ELF-1 (cell line): ENCODE measurements at places on chromosomes 1 and 21.

- no peak for DNase-seq
Measured at GRCh38 chr1:50106095-50106761, 2.5 kb upstream of the ELAVL4 start.

DNA sequence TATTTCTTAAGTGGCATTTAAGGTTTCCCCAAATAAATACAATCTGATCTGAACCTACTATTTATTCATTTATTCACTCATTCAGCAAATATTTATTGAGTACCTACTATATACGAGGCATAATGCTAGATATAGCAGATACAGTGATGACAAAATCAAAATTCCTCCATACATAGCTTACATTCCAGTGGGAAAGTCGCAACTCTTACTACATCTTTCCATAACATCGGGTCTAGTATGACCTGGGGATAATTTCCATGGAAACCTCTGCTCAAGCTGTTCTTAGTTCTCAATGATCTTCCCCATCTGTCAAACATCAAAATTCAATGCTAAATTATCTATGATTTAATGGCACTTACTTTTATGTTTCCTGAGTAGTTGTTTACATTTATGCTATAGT is 70.8 kb upstream of the PRKACB start:
- DNase-seq, result no peak

- DNase-seq, result no peak
Measured at GRCh38 chr1:58762806-58763205, 21.0 kb downstream of the JUN start.

DNA sequence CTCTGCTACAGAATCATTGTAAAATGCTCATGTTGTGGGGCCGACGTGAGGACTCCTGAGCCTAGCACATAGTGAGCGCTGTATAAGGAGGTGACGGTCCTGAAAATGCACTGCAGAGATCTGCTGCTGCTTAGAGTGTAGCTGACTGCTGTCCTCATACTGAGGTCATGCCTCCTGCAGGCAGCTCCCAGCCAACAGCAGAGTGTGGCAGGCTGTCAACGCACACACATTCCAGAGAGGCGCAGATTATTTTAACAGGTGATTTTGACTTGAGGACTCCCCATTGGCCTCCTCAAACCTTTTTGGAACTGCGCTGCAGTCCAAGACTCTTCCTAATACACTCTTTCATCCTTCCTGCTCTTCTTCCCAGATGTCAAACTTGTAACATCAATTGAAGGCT is 119.8 kb upstream of the KCNJ6 start:
- peak; percentile 20 for DNase-seq

GRCh38 chr21:29896884-29897283 is 42.9 kb downstream of the GRIK1 start:
- no peak for DNase-seq

- no peak for DNase-seq
Measured at GRCh38 chr21:44735821-44736220, 24.4 kb upstream of the TSPEAR start.

DNA sequence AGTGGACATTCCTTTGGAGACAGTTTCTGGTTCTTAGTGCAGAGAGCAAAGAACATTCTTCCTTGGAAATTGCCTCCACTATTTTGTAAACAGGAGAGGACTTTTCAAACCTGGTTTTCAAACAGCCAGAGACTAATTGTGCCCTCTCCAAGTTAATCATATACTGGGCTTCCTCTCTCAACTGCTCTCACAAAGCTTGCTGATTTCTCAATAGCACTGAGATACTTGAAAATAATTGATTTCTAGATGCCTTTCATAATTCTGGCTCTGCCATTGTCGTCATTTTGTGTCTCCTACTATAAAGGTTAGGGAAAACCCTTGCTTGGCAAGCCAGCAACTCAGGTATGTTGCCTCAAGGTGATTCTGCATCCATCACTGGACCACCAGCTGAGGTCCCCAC is 56.0 kb downstream of the KCNJ15 start:
- DNase-seq, result no peak

DNA sequence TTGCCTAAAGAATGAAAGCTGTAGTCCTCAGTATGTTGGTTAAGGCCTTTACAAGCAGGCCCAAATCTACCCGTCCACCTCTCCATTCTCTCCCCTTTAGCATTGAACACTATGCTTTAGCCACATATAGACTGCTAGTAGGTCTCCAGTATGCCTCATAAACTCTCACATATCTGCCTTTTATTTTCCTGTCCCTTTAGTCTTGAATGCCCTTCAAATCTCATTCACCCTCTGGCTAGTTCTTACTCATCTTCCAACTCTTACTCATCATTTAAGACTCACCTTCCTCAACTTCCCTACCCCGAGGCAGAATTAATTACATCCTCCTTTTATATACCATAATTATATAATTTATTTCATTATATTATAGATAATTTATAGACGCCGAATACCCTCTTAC is 78.7 kb upstream of the TSPAN2 start:
- DNase-seq, result no peak

DNA sequence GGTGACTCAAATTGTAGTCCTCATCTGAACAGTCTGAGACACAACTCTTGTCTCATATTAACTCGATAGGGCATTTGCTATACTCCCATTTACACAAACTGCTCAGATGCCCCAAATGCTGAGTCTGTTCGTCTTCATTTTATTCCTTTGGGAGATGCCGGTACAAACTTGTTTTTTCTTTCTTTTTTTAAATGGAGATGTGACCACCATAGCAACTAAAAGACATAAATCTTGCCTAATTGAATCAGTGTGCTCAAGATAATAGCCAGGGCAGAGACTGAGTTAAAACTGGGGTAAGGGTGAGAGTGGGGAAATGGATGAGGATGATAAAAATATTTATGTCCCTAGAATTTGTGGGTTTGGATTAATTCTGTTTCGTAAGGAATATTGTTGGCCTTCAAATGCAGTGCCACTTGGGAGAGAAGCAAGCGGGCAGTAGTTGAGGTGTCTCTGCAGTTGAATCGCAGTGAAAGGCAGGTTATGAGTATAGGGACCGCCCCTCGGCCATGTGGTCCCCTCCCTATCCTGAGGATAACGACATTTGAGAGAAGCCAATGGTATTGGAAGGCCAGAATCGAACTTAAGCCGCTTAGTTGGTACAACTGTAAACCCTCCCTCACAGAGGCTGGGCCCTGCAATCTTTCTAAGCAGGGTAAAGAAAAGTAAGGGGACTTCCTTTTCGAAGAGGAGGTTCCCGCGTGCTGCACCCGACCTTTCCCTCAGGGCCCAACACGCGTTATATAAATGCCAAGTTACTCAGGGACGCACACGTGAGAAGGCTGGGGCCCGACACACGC is 859 bp upstream of the LRRC8B start:
- DNase-seq, result no peak

DNA sequence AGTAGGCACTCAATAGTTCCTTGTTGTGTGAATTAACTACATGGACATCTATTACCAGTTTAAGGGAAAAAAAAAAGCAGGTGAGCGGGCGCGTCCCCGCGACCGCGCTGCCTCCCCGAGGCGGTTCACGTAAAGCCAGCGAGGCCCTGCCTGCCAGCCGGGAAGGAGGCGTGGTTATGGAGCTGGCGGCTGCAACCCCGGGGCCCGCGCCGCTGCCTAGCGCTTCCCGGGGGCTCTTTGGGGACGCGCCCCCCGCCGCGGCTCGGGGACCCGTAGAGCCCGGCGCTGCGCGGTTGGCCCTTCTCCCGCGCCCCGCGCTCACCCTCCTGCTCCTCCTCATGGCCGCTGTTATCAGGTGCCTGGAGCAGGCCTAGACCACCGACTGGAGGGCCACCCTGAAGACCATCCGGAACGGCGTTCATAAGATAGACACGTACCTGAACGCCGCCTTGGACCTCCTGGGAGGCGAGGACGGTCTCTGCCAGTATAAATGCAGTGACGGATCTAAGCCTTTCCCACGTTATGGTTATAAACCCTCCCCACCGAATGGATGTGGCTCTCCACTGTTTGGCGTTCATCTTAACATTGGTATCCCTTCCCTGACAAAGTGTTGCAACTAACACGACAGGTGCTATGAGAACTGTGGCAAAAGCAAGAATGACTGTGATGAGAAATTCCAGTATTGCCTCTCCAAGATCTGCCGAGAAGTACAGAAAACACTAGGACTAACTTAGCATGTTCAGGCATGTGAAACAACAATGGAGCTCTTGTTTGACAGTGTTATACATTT is 2.6 kb upstream of the CC2D1B start:
- DNase-seq, result peak; percentile 77

DNA sequence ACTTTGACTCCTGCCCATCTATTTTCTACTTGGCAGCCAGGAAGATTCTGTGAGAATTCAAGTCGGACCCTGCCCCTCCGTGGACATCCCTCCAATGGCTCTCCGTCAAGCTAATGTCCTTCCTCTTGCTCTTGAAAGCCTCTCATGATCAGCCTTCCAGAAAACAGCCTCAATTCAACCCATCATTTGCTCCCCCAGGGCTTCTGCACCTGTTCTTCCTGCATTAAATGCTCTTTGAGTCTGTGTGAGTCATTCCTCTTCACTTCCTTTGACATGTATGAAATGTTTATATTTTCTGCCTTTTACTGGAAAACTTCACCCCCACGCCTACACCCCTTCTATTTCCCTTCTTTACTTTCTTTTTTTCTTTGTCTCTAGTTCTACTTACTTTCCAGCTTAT is 734.1 kb upstream of the ZP4 start:
- no peak for DNase-seq

- DNase-seq, result no peak
Measured at GRCh38 chr1:93047618-93048017, 31.5 kb upstream of the MTF2 start.

DNA sequence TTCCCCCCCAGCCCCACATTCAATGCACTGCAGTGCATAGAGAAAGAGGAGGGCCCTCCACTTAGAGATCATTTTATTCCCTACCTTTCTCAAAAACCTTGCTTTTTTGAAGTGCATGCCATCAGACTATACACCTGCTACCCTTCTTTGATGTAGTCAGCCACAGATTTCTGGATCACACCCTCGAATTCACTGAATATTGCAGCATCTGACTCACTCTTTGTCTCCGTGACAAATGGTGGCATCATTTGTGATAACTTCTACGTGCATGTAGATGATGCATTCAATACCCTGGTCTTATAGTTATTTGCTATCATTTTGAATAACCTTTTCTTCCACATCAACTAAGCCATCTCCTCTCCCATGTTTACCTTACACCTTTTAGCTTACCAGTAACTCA is 310.3 kb upstream of the SGIP1 start:
- DNase-seq, result no peak

GRCh38 chr1:165411396-165411795 is 33.5 kb downstream of the RXRG start:
- DNase-seq, result no peak

- no peak for DNase-seq
Measured at GRCh38 chr1:14607295-14607694, 8.8 kb downstream of the KAZN start.

DNA sequence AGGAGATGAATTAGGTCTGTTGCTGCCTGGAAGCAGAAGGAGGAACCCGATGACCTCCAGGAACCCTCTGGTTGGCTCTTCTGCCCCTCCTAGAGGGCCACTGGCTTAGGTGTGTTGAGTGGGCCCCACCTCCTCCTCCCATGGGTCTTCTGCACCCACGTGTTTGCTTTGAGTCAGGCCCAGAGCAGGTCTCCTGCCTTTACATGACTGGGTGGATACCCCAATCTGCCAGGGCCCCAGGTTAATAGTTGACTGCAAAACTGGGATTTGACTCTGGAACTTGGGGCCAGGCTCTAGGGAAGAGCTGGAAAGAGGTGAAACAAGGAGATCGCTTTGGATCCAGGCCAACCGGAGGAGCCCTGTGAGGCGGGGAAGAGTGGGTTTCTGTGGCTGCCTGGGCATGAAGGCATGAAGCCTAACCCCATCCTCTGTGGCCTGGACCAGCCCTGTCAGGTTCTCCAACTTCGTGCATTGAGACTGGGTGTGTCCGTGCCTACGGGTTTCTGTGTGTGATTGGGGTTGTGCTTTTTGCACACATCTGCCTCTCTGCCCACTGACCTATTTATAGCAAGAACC is 7.8 kb upstream of the LAD1 start:
- no peak for DNase-seq

DNA sequence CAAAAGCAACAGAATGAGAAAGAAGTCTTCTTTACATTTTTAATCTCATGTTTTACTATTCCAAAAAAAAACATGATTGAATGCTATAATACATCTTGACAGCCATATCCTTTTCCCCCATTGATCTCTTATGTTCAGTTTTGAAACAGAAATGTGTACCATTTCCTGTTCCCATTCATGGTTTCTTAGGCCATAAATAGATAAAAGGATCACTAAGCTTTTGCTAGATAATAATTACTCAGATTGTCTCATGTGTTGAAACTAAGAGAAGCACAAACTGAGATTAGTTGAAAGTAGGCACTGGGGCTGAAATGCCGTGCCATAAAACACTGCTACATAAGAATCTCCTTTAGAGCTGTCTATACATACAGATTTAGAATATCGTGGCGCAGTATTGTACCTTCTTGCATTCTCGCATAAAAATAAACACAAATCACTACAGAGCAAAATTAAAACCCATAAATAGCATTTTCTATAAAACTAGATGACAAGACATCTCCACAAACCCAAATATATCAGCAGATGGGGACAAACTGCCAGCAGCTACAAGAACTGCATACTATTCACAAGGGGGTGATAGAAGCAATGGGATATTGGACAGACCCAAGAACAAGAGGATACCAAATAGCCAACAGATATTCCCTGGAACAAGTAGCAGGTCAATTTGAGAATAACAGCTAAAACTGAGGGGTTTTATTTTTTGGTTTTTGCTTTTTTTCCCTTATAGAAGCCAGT is 405.3 kb upstream of the PRMT6 start:
- DNase-seq, result no peak

DNA sequence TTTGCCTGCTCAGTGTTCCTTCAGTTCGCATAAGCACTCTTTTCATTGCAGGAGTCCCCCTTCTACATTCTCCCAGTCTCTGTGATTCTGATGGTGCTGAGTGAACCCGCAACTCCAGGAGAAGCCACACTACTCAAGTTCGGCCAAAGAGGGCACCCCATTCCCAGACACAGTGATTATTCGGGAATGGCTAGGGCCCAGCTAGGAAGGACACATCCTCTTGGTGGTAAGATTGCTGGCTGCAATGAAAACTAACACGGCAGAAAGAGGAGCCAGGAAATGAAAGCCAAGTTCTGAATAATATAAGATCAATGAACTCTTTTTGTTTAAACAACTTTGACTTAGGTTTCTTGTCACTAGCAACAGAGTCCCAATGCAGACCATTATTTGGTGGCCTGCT is 14.9 kb downstream of the CREG1 start:
- peak; percentile 27 for DNase-seq

DNA sequence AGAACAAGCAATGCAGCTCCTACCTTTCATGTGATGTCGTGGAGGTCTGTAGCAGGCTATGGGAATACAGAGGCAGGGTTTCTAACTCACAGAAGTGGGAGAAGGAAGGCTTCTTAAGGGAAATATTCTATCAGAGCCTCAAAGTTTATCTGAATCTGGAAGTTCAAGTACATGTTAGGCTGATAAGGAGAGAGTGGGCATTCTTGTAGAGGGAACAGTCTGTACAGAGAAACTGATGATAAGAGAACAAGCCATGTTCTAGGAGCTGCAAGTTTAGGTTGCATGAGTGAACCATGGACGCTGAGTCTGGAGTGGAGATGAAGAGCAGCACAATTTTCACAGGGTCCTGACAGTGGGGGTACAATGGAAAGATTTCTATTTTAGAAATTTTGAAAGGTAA is 344.0 kb downstream of the CHRM3 start:
- no peak for DNase-seq

- no peak for DNase-seq
Measured at GRCh38 chr1:207836591-207837347, 74.2 kb downstream of the CD34 start.

- DNase-seq, result no peak
Measured at GRCh38 chr1:59431566-59432294, 134.8 kb downstream of the FGGY start.

GRCh38 chr1:160630523-160631451 is 16.1 kb downstream of the SLAMF1 start:
- DNase-seq, result peak; percentile 72

GRCh38 chr1:27664291-27664690 is 7.7 kb downstream of the IFI6 start:
- no peak for DNase-seq
